Caco-2 (cell line): ENCODE measurements at places on chromosomes 6 and 20. TPM values are rescaled to one million over a fixed set of nuclear protein-coding genes. Genes with fewer than 3 reads are reported as not detected.

Gene CFAP61
- not detected in 2 replicates for total RNA-seq

Gene TRIM10
- total RNA-seq = 0.95 and 1.4 TPM in 2 replicates

Gene CCR6
- not detected in 2 replicates for total RNA-seq

Gene SH3BGRL2
- 102 and 106 TPM in 2 replicates for total RNA-seq
